ENCODE measurements at places on chromosomes 2 and 18.
A peak's percentile ranks its signal among the peaks of the same experiment; 100 is the strongest.

DNA sequence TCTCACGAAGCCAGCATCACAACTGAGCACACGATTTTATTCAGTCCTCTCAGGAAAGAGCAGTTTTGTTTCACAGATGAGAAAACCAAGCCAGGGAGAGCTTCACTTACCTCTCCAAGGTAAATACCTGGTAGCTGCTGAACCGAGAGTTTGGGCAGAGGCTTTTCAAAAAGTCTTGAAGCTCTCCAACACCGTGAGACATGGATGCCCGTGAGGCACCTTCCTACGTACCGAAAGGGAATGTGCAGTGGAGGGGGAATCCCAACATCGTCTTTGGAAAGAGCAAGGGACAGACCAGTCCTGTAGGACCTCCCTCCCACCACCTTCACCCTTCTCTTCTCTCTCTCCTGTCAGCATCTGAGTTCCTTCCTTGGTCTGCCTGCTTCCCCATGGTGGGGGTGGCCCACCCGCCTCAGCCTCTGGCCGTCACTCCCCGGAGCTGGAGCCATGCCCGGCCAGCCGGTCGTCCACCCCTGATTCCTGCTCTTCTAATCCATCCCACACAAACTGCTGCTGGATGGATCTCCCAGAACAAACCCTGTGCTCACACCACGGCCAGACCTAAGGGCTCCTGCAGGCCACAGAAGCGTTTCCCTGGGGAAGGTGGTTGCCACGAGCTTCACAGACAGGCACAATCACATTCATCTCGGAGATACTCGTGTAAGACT, 97.3 kb upstream of the SNTG2 start:
- DNase-seq = no peak

DNA sequence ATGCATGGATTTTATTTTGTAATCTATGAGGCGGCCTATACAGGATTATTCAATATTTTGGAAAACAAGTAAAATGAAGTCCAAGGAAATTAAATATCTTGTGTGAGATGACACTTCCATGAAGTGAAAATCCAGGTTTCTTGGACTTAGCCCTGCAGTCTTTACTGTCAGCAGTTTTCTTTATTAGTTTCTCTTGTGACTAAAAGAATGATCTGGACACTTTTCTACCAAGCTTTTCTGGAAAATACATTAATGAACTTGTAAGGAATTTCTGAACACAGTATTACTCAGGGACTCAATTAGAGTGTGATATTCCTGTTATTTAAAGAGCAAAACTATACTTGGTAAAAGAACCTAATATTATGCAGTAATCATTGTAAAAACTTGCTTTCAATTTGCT, 610.4 kb upstream of the SLC8A1 start:
- no peak for DNase-seq

DNA sequence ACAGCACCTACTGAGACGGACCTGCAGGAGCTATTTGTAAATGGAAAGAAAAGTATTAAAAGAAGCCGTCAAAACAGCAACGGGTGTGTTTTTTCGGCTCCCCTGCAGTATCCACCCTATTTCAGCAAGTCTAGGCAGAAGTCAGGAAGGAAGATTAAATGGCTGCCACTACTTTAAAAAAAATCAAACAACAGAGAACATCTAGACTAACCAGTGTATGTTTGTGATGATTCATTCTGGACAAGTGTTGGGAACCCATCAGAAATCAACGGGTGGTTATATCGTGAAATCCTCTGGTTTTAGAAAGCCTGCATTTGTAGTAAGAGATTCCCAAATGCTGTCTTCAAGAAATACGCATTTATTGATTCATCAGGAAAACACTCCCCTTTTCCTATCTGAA, 9.0 kb downstream of the PMAIP1 start:
- DNase-seq = no peak

GRCh38 chr2:198417836-198418235, 613.4 kb downstream of the PLCL1 start:
- no peak for DNase-seq

GRCh38 chr2:24220554-24221291, 45.9 kb downstream of the FAM228A start:
- no peak for DNase-seq

- no peak for DNase-seq
Measured at GRCh38 chr2:60500861-60501260, 52.6 kb downstream of the BCL11A start.

DNA sequence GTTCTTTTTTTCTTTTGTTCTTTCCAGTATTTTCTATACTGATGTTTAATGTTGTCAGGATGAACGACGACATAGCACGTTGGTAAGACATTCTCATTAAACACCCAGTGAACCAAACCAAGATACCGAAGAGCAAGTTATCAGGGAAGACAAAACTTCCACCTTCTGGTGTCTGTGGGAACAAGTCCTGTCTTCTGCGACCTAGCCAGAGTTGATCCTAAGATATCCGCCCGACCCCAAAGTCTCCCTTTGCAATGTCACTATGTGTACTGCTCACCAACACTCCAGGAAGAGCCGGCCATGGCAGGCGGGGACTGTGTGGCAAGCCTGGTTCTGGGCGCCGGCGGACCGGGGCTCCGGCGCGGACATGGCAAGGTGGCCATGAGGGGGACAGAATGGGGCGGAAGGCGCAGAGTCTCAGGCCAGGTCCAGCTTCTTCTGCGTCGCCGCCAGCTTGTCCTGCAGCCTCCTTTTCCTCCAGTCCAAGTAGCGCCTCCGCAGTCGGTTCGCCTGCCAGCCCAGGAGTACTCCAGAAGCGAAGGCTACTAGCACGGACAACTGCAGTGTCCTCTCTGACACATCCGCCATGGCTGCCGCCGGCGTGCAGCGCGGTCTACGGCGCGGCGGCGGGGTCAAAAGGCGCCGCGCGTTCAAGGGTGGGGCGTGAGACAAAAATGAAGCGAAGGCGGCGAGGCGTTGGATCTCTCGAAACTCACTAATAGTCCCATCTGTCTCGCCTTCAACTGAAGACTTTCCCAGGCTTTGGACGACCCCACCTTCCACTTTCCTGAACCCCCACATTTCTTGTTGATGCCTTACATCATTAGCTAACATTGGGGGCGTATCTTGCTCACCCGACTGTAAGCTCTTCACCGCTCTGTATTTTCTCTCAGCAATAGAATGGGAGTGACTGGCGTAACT, at the start of gene MTLN:
MTLN (minus strand) TSS at position 610 of the 921 bp plus-strand sequence; CDS start at position 588, 22 bp downstream.
- peak; percentile 61 for DNase-seq

DNA sequence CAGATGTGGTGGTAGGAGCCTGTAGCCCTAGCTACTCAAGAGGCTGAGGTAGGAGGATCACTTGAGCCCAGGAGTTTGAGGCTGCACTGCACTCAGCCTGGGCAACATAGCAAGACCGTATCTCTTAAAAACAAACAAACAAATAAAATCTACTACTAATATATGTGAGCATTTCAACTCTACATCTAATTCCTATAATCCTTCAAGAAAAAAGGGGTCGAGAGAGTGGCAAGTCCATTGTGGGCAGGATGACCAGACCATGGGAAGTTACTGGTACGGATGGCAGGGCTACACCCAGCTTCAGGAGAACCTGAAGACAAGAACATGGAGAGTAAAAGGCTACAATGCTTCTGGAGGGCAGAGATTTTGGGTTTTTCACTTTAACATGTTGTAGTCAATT, 24.0 kb downstream of the BUB1 start:
- DNase-seq = no peak
